DND-41 (cell line): ENCODE measurements at places on chromosomes 16 and 17.

GRCh38 chr17:81990836-81991683 lies 13.6 kb downstream of the ASPSCR1 start:
- H3K4me1 ChIP-seq: no peaks in the 10 kb centered on the region
- peaks cover 6% of the 10 kb centered on the region for H3K36me3 ChIP-seq
- no peak for DNase-seq
- H3K27me3 ChIP-seq: no peaks in the 10 kb centered on the region

GRCh38 chr16:25317732-25318316 lies 60.2 kb upstream of the ZKSCAN2 start:
- no peaks in the 10 kb centered on the region for H3K36me3 ChIP-seq
- no peak overlapping the region for H3K4me3 ChIP-seq
- no peak for DNase-seq
- no peaks in the 10 kb centered on the region for H3K27me3 ChIP-seq
- no peak overlapping the region for H3K27ac ChIP-seq
- no peaks in the 10 kb centered on the region for H3K4me1 ChIP-seq

- no peak overlapping the region for H3K4me3 ChIP-seq
- DNase-seq: peak; percentile 40
- peaks cover 4% of the 10 kb centered on the region for H3K27me3 ChIP-seq
- no peak overlapping the region for H3K27ac ChIP-seq
- H3K4me1 ChIP-seq: no peaks in the 10 kb centered on the region
Measured at GRCh38 chr17:43766413-43767052, 7.9 kb upstream of the SOST start.

- H3K4me3 ChIP-seq: no peak overlapping the region
- no peak overlapping the region for H3K27ac ChIP-seq
- no peaks in the 10 kb centered on the region for H3K4me1 ChIP-seq
Measured at GRCh38 chr16:88746506-88746905, 38.5 kb downstream of the PIEZO1 start.

- H3K36me3 ChIP-seq: no peaks in the 10 kb centered on the region
- H3K27ac ChIP-seq: no peak within 1 kb of the TSS
- no peaks in the 10 kb centered on the region for H3K27me3 ChIP-seq
- peaks cover 29% of the 10 kb centered on the region for H3K4me1 ChIP-seq
- peak within 1 kb of the TSS; percentile 28; the same call in 1 of the 2 replicates for H3K4me3 ChIP-seq
Measured at GRCh38 chr16:641326-642188, at the start of gene MCRIP2. TSS of gene MCRIP2 (plus strand) at chr16:641828. CDS start at chr16:641992, 164 bp downstream.

- H3K27ac ChIP-seq: no peak overlapping the region
- no peaks in the 10 kb centered on the region for H3K27me3 ChIP-seq
Measured at GRCh38 chr17:55699181-55699860, 23.3 kb downstream of the TMEM100 start.

- H3K27ac ChIP-seq: no peak overlapping the region
- no peak for DNase-seq
- no peaks in the 10 kb centered on the region for H3K36me3 ChIP-seq
- H3K4me1 ChIP-seq: no peaks in the 10 kb centered on the region
Measured at GRCh38 chr17:52156576-52157570, 1.6 kb downstream of the CA10 start.

DNA sequence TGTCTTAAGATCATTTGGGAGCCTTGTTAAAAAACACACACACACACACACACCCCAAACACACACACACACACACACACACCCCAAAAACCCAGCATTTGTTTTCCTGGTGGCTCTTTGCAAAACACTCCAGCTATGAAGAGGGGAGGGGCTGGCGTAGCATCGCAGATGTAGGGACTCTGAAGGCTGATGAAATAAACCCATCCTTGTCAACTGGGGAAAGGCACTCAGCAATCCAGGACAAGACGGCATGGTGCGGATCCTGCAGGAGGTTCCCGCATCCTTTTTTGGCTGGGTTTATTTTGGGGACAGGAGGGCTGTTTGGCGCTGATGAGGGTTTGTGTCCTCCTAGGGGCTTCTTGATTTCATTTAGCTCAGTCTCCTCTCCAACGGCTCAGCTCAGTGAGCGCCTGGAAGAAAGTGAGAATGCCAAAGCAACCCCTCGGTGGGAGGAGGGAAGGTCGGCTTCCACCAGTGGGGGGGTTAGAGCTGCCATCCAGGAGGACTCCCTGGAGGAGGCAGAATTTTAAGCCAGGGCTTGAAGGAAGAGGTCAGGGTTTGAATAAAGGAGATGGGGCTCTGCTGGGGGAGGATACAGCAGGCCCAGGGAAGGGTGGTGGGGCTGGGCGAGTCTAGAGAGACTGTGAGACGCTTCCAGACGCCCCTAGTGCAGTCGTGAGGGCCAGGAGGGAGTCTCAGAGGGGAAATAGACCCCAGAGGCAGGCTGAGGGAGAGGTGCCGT lies 12.4 kb upstream of the GSE1 start:
- H3K27me3 ChIP-seq: no peaks in the 10 kb centered on the region
- no peak for DNase-seq
- peaks cover 15% of the 10 kb centered on the region; the same call in 1 of the 2 replicates for H3K36me3 ChIP-seq
- H3K4me3 ChIP-seq: no peak overlapping the region

GRCh38 chr17:58322581-58323185 lies 5.9 kb downstream of the TSPOAP1 start:
- no peaks in the 10 kb centered on the region for H3K27me3 ChIP-seq
- DNase-seq: no peak
- peaks cover 9% of the 10 kb centered on the region for H3K4me1 ChIP-seq
- H3K27ac ChIP-seq: no peak overlapping the region
- H3K36me3 ChIP-seq: peaks cover 13% of the 10 kb centered on the region
- no peak overlapping the region for H3K4me3 ChIP-seq
